ENCODE measurements at places on chromosomes 3 and 15.

DNA sequence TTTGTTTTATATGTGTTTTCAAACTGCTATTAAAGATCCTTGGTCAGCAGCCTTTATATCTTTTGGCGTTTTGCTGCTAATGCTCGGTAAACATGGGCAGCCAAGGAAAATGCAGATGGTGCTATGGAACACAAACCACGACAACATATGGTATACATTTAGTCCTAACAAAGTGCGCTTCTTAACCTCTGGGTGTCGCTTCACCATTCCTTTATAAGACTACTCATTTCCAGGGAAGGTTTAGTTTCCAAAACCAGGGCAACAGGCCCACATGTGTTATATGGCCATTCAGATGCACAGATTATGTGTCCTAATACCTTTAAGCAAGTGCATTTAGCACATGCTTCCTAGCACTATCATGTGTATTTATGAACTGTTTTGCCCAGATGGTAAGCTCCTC is 14.7 kb downstream of the SHOX2 start:
- no peak for DNase-seq

DNA sequence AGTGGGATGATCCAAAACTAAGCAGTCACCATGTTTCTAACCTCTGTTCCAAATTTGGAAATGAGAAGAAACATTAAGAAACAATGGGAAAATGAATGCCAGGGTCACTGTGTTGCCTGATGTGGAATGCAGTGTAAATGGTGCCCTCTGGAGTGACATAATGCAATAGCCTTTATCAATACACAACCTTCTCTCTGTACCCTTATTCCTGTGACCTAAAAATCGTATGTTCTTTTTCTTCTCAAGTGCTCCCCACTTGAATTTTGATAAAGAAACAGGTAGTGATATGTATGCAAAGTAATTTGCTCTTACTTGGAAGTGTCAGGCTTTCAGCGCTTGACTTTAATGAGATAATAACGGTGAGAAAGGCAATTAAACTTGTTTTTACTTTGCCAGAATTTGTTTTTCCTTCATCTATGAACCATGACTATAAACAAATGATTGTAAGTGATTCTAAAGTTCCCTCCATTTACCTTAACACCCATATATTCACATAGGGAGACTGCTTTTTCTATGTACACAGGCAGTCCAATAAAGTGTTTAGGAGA is 145.8 kb upstream of the THRB start:
- DNase-seq: no peak

GRCh38 chr15:40372981-40373380 is 9.5 kb upstream of the KNSTRN start:
- DNase-seq: no peak

GRCh38 chr3:58384381-58385090 is 49.1 kb downstream of the PDHB start:
- DNase-seq: no peak

DNA sequence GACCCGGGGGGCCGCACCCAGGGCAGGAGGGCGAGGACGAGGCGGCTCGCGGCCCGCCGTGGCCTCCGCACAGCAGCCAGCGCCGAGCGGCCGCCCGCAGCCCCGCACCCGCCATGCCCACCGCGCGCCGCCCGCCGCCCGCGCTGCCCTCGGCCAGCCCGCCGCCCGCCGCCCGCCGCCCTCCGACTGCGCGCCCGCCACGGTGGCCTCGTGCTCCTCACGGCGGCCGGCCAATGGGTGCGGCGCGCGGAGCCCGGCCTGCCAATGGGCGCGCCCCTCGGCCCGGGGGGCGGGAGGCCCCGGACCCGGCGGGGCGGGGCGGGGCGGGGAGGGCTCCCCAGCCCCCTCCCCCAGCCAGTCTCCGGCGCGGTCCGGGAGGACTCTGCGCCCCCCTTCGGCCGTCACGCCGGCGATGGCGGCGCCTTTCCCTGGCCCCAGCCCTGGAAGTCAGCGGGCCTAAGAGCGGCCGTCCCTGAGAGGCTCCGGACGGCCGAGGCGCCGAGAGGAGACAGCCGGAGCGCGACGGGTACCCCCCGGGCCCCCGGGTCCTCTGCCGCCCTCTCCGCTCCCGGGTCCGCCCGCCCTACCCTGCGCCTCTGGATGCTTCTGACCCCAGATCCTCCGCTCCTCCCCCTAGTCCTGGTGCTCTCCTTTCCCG is at the start of gene NT5DC2:
Gene NT5DC2, minus strand, starts transcription at position 235 of the 658 bp plus-strand sequence. Its CDS starts 120 bp downstream, at position 115.
- peak; percentile 76 for DNase-seq

DNA sequence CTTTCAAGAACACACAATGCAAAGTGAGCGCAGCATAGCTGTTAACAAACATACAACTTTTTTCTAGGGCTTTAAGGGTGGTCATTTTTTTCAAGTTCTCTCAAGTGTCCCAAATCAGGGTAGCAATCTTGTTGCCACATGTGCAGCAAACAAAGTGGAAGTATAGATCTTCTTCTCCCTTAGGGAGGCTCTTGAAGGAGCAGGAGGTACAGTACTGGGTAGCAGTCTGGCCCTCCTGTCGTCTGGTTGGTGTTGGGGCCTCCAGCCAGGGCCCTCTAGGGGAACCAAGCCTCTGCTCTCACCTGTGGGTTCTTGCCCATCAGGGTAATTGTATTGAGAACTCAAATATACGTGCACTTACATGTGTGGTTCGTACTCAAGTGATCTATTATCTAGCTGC is 25.8 kb downstream of the MKRN2 start:
- no peak for DNase-seq

DNA sequence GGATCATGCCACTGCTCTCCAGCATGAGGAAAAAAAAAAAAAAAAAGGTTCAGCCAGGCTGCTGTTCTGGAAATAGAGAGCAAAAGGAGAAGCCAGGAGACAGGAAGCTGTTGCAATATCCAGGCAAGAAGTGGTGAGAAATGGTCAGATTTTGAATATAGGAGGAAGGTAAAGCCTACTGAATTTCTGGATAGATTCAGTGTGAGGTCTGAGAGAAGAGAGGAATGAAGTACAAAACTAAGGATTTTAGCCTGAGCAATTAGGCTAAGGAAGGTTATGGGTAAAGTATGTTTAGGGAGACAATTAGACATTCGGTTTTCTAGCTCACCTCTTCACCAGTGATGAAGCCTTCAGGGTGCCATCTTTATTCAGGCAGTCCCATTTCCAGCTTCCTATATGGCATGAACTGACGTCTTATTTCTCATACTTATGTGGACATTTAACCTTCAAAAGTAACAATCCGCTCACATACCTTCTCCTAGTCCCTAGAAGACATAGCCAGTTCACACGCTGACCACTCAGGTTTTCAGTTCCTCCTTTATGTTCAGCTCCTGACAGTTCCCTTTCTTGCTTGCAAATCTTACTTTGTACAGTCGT is 57.2 kb downstream of the KIF9 start:
- DNase-seq: no peak

DNA sequence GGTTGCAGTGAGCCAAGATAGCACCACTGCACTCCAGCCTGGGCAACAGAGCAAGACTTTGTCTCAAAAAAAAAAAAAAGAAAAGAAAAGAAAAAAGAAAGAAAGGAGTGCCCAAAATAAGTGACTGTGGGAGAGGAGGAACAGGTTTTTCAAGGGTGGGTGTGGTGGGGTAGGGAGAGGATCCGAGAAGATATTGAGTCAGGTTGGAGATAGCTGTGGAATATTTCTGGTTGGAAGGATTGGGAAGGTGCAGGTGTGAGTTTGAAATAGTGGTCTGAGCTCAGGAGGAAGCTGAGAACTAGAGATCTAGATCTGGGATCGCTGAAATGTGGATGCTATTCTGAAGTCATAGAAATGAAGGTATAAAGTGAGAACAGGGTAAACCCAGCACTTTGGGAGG is 7.8 kb downstream of the SCAMP2 start:
- no peak for DNase-seq

GRCh38 chr3:15153103-15153502 is 52.9 kb upstream of the CAPN7 start:
- DNase-seq: no peak

DNA sequence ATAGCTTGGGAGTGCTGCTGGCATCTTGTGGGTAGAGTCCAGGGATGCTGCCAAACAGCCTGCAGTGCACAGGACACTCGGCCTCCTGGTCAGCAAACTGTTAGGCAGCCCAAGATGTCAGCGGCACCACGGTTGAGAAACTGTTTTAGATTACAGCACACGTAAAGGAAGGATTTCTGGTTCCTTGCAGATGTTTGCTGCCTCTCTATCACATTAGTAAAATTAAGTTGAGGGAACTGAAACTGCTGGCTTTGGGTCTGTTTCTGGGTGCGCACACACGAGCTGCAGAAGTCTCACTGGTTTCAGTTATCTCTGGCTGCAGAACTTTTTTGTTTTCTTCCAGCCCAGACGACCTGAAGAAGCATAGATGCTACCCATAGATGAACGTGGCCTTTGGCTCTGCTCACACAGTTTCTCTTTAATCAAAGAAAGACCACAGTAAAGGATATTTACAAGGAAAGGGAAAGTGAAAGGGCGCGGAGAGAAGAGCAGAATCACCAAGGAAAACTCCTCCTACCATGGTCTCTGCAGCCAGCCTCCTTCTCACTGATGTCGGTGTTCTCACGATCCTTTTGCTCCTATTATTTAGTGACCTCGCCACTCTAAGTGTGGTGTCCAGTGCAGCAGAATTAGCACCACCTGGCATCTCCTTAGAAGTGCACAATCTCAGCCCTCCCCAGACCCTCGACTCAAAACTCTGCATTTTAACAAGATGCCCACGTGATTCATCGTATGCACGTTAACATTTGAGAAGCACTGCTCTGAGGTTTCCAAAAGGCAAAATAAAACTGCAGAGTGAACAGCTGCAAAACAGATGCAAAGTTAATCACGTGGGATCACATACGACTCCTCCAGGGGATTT is 50.6 kb upstream of the AKAP13 start:
- DNase-seq: peak; percentile 58

DNA sequence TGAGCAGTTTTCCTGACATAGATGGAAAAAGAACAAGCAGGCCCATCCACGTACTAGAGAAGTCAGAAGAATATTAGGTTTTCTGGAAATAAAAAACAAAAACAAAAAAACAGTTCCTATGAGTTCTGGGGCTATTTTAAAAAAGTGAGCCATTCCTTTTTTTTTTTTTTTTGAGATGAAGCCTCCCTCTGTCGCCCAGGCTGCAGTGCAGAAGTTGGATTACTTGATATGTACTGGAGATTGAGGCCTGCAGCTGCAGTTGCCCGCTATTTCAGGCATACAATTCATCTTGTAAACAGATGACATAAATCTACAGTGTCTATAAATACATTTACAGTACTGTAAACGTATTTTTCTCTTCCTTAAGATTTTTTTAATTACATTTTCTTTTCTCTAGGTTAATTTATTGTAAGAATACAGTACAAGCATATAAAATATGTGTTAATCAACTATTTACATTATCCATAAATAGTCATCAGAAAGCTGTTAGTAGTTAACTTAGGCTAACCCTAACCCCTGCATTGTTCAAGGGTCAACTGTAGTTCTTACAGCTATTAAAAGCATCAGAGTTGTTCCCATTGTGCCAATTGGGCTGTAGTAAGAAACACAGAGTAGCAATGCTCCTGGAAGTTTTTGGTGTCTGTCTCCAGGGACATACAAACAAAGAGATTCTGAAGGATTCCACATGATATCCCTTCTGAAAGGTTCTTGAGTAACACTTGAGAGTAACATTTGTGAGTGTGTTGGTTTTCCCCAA is 11.2 kb upstream of the ACTL6A start:
- no peak for DNase-seq

DNA sequence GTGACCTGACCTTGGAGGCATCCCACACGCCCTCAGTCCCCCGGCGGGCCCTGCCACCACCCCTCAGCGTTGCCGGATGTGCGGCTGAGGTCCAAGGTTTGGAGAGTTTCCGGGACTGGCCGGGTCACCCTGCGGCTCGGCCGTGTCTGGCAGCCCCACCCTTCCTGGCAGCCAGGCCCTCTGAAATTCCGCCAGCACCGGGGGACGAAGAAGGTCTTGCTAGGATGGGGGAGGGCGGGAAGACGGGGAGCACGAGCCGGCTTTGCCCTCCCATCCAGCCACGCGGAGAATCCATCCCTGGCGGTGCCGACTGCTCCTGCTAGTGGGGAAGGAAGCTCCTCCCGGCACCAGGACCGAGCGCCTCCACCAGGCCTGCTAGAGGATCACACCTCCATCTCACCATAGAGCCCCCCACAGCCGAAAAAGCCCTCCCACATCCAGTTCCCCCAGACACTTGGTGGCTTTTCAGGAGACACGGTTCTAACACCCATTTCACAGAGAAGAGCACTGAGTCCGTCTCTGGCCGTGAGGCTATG is 81.5 kb downstream of the CPN2 start:
- no peak for DNase-seq

DNA sequence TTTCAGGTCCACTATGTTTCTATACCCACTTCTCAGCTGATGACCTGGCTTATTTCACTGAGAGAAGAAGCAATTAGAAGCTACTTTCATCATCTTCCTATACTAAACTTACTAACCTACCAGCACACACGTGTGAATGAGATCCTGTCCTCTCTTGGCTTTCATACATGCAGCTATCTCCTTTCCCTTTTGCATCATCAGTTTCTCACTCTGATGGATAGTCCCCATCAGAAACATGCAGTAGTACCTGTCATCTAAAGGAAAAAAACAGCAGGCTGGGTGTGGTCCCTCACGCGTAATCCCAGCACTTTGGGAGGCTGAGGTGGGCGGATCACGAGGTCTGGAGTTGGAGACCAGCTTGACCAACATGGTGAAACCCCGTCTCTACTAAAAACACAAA is 237.6 kb upstream of the C2CD4B start:
- DNase-seq: no peak

DNA sequence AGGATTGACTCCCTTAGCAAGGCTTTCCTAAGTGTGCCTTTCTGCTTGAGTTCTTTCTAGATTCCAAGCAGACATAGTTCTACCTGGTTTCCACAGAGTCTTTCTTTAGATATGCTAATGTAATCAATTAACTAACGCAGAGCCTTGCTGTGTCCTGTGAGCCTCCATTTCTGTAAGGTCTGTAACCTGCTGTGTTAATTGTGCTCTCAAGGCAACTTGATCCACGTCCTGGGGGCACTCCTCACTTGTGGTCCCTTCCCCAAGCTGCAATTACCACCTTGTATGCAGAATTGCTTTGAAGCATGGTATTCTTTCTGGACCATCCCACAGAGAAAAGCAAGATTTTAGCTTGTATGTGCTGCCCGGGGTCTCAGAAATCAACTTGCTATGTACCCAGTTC is 29.5 kb upstream of the THSD4 start:
- no peak for DNase-seq

- no peak for DNase-seq
Observed at GRCh38 chr3:47978386-47978785, 37.8 kb downstream of the MAP4 start.

DNA sequence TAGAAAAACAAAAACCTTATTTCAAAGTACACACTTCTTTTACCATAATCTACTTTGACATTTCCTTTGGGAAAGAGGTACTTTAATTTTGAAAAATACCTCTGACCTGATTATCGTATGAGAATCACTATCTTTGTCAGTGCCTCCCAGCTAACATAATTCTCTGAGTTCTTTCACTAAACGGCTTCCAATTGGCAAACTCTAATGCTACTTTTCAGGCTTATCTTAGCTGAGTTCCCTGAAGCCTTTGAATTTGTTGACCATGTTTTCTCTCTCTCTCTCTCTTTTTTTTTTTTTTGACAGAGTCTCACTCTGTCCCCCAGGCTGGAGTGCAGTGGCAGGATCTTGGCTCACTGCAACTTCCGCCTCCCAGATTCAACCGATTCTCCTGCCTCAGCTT is 312.8 kb downstream of the ZPLD1 start:
- DNase-seq: no peak
